Activated CD8-positive, alpha-beta memory T cell treated with anti-CD3 and anti-CD28 coated beads, Interleukin-2, amount 10 ng/mL, durations not matched to agents 7 days and 5 days (primary cell): ENCODE measurements at places on chromosomes 11 and 22. TPM values are rescaled to one million over a fixed set of nuclear protein-coding genes. Genes with fewer than 3 reads are reported as not detected.

The CHADL gene
- total RNA-seq: 0.12 TPM

The VSIG10L2 gene
- total RNA-seq: not detected

The OR52N5 gene
- not detected for total RNA-seq

GRCh38 chr22:29692327-29692640 lies 27.5 kb upstream of the CABP7 start:
- no peak for DNase-seq
- H3K27ac ChIP-seq: no peak overlapping the region
- H3K27me3 ChIP-seq: no peaks in the 10 kb centered on the region
- H3K4me1 ChIP-seq: no peaks in the 10 kb centered on the region
- H3K36me3 ChIP-seq: peaks cover 5% of the 10 kb centered on the region

DNA sequence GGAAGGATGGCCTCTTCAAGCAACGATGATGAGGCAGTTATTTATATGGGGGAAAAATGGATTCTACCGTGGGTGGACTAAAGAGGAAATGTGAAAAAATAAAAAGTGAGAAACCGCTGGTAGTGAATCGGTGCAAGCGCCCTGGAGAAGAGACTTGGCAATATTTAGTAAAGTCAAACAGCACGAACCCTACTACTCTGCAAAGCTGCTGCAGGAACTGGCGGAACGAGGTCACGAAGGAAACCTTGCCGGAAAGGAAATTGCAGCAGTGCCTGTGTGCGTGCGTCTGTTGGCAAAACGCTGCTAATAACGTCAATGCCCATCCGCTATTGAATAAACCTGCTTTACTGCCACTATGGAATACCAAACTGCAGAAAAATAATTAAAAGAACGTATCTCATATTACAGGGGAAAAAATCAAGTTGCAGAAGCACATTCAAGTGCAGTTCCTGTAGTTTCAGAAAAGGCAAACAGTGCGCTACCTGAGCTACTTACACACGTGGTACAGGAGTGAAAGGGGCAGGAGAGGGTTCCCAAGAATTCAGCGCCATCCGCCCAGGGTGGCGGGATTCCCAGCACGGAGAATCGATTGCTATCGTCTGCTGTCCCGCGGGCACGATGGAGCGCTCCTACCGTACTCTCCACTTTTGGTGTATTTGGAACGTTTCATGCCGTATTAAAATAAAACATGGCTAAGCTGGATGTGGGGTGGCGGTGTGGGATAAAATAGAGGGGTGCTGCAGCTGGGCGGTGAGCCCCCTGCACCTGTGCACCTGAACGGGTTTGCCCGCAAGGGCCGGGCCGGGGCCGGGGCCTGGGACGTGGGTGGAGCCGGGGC lies 585 bp upstream of the NADSYN1 start:
- H3K36me3 ChIP-seq: peaks cover 22% of the 10 kb centered on the region
- peak; percentile 85 for DNase-seq
- peak overlapping the region; percentile 97 for H3K27ac ChIP-seq

DNA sequence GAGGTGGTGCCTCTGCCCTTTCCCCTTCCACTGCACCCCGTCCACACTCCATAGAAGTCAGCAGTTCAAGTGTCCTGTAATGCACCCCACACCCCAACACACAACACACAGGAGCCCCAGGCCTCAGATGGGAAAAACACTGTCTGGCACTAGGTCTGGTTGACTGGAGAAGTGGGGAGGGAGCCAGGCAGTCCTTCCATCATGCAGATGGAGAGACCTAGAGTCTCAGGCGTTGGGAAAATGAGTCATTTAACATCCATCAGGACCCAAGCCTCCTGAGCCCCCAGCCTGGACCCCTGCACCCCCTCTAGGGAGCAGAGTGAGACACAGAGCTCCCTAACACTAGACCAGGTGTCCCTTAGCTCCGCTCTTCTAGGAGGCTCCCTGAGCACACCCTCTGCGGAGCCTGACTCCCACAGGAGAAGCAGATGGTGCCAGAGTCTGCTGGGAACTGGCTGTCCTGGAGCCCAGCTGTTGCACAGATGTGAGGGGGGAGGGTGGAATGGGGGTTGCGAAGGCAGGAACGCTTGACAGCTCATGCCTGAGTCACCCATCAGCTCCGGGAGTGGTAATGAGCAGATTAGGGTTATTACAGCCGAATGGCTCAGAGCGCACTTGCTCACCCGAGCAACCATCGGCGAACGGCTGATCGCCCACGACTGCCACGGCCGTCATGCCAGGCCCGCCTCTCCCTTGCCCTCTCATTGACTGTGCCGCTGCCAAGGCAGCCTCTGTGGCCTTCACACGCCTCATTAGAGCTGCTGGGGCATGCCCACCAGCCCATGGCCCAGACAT lies 22.1 kb upstream of the SYT7 start:
- no peak overlapping the region for H3K4me3 ChIP-seq
- H3K36me3 ChIP-seq: no peaks in the 10 kb centered on the region
- H3K27ac ChIP-seq: no peak overlapping the region
- H3K27me3 ChIP-seq: peaks cover 24% of the 10 kb centered on the region
- no peaks in the 10 kb centered on the region for H3K4me1 ChIP-seq

The SMDT1 gene
- 72.1 TPM for total RNA-seq
